Activated CD4-positive, alpha-beta T cell treated with anti-CD3 and anti-CD28 coated beads, Interleukin-2, amount 50 U/mL, for 48 hours (primary cell): ENCODE measurements at places on chromosomes 3 and 15.

DNA sequence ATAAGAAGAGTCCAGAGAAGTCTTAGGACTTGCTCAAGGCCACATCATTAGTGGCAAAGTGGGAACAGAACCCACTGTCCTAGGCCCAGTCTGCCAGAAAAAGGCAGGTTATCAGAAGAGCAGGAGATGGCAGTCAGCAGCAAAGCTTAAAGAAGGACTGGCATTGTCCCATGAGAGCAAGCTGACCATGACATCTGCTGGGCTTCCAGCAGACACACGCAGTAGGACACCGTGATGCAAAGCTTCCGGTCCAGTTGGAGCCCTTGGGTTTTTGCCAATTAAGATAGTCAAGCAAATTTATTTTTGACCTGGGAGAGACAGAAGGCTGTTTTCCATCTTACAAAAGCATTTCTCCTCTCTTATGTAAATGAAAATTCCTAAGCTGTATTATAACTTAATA lies 42.1 kb downstream of the ZBTB38 start:
- no peak for DNase-seq

- no peak for DNase-seq
Measured at GRCh38 chr15:62124176-62124972, 40.7 kb downstream of the C2CD4B start.

DNA sequence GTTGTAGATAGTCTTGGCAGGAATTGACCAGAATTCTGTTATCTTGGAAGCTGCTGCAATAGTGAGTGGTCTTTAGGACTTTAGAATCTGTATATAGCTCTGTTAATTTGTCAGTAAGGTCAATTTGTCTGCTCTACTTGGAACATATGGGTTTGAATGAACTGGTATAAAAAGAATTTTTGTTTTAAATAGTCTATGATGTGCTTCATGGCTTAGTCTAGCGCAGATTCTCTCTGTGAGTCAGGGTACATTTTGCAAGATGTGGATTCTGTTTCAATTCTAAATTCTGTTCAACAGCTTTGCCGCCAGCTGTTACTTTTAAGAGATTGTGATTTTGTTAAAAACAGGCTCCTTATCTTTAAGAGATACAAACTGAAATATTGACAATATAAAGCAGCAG lies 135.9 kb upstream of the AGBL1 start:
- DNase-seq: no peak

DNA sequence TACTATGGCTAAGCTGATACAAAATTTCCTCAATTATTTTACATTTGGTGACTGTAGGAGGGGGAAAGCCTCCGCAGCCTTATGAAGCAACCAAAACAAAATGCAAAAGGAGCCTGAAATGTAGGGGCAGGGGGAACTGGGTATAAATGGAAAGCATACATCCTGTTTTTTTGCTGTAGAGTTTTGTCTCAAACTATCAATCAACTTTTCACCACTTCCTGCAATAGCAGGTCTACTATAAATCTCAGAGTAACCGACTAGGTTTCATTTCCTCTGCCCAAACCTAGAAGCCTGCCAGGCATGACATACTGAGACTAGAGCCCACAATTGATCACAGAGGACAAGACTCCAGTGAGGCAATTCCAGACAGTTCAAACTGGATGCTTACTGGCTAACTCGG lies 91.3 kb downstream of the SHQ1 start:
- DNase-seq: peak; percentile 32

DNA sequence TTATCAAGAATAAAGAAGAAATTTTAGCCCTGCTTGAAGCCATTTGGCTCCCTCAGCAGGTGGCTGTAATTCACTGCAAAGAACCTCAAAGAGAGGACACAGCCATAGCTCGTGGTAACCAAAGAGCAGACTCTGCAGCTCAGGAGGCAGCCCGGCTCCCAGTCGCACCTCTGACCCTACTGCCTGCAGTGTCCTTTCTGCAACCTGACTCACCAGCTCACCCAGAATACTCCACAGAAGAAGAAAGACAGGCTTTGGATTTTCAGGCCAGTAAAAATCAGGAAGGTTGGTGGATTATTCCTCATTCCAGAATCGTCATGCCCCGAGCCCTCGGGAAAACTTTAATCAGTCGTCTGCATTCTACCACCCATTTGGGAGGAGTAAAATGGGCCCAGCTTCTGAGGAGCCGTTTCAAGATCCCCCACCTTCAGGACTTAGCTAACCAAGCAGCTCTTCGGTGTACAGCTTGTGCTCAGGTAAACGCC lies 38.6 kb downstream of the ZBTB11 start:
- no peak for DNase-seq

DNA sequence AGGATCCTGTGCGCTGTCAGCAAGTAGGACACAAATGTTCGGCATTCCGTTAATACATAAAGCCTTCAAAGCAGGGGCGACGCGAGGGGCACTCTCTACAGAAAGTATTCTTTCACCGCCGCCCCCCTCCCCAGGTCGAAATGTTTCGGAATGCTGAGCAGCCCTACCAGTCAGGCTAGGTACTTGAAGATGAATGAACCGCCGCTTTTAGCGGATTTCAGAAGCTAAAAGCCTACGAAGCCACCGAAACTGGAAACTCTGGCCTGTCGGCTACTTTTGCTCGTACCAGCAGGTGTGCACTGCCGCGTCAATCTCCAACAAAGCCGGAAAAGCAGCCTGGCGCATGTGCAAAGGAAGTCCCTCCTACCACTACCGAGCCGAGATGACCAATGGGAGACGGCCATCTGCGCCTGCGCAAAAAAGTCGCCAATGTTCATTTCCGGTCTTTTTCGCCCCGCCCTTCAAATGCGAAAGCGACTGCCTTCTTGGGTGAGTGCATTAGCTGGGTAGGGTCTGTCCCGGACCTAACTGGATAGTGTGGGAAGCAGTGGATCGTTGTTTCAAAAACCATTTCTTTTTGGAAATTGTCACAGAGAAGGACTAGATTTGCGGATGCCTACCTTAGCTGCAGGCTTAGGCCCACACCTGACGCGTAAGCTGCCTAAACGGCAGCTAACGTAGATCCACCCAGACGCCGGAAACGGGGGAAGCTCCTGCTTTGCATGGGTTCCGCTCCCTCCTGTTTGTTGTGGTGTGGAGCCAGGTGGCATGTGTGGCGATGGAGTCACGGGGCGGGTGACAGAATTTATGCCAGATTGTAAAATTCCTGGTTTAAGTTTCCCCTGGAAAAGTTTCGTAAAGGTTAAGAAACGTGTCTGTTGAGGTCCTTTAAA lies at the start of gene WDR5B:
WDR5B (minus strand) TSS at position 301 of the 893 bp plus-strand sequence. CDS start 534 bp downstream, outside the sequence.
- peak; percentile 98 for DNase-seq
